ENCODE measurements at places on chromosomes 5 and 9.
A peak's percentile ranks its signal among the peaks of the same experiment; 100 is the strongest.

DNA sequence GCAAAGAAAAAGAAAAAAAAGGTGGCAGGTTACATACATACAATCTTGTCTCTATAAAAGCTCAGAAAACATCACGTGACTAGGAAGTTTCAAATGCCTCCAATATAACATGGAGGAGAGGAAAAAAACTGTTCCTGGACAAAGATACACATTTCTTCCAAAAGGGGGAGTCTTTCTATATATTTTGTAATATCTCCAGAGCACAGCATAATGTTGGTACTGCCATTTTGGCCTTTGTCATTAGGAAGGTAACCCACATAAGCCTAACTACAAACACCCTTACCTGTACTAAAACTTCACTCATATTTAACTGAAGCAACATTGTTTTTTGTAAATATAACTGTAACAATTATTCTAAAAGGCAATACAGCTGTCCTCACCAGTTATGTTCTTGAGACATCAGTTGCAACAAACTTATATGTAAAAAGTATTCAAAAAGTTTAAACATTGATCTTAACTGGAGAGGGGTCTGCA is 1.2 kb upstream of the BTF3 start:
- DNase-seq = peak; percentile 47

DNA sequence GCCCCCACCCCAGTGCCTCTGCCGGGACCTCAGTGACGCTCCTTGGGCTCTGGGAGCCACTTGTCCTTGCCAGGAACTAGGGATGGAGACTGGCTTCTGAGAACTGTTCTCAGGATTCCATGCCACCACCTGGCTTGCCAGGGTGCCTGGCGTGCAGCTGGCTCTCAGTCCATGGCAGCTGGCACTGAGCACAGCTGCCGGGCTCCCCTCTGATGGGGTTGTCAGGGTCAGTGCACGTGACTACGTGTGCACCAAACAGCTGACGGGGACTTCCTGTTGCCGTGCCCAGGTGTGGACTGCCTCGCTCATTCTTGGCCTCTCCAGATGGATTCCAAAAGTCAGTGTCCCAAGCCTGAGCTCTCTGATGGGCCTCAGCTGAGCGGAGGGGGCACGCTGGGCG is 9.4 kb downstream of the KCNT1 start:
- no peak for DNase-seq

DNA sequence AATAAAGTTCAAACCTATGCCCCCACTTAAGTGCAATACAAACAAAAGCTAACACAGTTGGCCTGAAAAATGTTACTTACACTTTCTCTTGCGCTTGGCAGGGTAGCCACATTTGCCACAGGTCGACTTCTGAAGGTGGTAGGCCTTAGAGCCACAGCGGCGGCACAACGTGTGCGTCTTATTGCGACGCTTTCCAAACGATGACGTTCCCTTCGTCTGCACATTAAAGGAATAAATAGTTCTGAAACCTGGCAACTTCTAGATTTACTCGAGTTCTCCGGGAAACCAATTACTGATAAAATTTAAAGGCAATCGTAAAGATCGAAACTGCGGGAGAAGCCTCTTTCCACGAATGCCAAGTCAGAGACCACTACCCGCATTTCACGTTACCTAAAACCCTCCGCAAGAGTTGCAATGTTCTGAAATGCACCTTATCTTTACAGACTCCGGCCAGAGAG is 602 bp downstream of the RPL37 start:
- DNase-seq = no peak

DNA sequence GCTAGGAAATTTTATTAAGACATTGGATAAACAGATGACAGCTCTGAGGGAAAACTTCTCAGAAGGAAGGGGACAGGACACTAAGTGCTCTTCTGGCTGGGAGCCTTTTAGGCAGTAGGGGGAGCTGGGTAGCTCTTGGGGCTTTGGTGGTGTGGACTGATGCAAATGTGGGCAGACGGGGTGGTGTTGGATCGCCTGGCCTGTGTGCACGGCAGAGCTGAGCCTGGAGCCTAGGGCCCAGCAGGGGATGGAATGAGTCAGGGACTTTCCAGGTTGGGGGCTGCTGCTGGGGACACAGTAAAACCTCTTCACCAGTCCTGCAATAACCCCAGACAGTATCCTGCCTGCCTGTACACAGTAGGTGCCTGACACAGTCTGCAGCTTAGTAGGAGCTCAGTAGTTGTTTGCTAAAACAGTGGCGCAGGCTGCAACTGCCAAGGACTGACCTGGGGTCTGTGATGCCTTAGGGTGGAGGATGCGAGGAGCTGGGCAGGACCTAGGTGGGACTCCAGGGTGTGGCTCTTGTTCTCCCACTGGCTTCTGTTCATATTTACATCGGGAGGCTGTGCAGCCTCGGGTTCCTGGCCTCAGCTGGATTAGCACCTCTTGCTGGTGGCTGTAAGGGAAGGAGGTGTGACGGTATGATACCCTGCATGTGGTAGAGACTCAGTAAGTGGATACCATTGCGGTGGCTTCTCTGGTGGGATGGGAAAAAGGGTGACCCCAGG is 83.8 kb downstream of the DAB2IP start:
- DNase-seq = no peak

DNA sequence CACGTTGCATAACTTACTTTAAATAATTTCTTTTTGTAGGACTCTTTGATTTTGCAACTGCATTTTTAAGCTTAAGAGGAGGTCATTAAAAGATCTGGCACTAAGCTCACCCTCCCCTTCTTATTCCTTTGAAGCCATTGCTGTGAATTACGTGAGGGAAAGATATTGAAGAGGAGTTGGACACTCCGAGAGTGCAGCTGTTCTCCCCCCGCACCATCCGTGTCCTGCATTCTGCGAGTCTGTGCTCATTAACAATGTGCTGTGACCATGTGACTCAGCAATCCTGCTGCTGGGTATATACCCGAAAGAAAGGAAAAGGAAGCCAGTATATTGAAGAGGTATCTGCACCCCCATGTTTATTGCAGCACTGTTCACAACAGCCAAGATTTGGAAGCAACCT is 40.0 kb downstream of the NXNL2 start:
- DNase-seq = no peak

GRCh38 chr9:92185096-92185495 is 69.9 kb upstream of the SPTLC1 start:
- DNase-seq = no peak

DNA sequence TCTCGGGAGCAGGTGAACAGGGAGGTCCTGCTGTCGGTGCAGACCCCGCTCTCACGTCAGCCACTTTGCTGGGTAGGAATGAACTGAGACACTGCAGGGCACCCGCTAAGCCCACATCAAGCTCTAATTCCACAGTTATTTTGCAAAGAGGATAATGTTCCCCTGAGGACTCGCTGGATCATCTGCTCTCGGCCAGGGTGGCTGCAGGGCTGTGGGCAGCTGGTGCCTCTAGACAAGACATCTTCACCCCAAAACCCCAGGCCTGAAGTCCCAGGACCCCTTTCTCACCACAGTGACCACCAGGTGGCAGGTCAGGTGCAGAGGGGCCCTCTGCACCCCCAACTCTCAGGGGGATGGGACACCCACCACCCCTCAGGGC is 135.1 kb upstream of the PPP1R26 start:
- DNase-seq = no peak

DNA sequence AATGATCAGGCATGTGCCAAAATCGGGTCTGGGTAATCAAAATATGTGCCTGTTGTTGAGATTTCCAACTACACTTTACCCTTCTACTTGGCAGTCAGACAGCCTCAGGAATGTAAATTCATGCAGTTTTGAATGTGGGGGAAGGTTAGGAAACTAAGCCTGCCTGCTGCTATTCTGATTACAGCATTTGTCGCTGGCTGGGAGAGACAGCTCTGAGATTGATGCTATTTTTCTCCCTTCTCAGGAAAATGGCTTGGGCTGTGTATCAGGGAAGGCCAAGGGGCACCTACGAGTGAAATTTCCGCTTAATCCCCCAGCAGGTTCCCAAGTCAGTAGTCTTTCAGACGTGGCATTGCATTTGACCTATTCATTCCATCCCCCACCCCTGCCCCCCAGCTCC is 3.6 kb upstream of the RGS7BP start:
- no peak for DNase-seq

DNA sequence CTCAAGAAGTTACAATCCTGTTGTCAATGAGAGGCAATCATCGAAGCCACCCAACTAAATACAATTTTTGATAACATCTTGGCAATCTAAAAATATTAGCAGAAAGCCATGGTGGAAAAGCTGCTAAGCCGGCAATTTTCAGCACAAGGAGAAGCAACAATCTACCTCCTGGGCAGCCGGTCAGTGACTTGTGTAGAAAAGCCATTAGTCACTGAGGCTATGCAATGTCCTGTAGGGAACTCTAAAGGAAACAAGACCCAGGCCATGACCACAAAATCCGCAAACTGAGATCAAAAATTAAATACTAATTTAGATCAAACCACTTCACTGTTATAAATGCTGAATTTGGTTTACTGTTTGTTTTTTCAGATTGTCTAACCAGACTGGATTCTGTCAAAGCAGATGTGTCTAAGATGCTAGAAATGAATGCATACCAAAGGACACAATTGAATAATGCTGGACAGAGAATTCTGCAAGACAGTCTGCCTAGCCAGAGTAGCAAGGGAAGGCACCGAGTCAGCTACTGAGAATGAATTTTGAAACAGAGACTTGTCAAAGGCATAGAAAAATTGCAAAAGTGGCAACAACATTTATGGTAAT is 384.8 kb downstream of the PRELID2 start:
- DNase-seq = no peak

GRCh38 chr5:9401786-9402472 is 143.9 kb downstream of the SEMA5A start:
- no peak for DNase-seq

DNA sequence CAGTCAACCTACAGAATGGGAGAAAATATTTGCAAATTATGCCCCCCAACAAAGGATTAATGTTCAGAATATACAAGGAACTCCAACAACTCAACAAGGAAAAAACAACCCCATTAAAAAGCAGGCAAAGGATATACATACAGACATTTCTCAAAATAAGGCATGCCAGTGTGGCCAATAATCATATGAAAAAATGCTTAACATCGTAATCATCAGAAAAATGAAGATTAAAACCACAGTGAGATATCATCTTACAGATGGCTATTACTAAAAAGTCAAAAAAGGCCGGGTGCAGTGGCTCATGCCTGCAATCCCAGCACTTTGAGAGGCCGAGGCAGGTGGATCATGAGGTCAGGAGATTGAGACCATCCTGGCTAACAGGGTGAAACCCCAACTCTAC is 103.2 kb downstream of the KLHL3 start:
- no peak for DNase-seq

GRCh38 chr9:89345476-89345875 is 27.2 kb downstream of the SECISBP2 start:
- no peak for DNase-seq

DNA sequence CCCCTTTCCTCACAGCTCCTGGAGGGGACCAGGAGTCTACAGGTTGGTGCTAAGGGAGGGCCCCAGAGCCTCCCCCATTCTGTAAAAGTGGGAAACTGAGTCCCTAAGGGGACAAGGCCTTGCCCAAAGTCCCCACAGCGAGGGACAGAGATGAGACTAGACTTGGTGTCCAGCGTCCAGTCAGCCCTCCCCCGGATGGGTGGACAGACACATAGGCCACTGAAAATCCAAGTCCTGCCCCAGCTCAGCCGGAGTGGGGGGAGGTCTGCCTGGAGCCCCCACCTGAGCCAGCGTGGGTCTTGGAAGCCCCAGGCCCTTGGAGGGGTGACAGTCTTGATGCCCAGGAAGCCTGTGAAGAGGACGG is 5.2 kb downstream of the BARHL1 start:
- no peak for DNase-seq

- no peak for DNase-seq
Measured at GRCh38 chr5:102762095-102762534, 7.0 kb downstream of the PAM start.

DNA sequence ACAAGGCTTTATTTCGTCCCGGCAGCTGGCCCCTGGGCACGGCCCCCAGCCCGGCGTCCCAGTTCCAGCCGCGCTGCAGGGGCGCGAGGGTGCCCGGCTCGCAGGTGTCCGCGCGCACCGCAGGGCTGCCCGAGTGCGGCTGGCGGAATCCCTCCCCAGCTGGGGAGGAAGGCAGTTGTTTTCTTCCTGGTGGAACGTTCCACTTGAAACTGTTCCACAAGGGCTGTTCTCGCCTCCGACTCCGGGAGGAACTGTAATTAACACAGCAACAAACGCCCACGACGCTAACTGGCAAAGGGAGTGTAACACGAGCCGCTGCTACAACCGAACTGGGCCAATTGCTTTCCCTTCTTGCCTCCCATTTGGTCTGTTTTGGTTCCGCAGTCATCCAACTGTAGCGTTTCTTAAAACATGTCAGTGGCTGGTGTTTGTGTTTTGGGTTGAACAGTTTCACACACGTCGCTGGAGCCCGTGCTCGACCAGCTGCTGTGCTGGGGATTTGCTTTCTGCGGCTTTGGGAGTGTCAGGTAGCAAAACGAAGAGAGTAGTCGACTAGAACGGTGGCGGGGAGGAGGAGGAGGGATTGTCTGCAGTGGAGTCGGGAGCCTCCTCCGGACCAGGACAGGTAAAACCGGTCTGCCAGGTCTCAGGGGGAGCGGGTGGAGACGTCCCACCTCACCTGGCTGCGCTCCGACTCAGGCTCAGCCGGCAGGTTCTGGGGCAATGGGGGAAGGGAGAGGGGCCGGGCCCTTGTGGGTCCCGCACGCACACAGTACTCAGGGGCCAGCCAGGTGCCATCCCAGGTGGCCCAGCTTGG is 131.6 kb upstream of the NIPBL start:
- DNase-seq = peak; percentile 30

DNA sequence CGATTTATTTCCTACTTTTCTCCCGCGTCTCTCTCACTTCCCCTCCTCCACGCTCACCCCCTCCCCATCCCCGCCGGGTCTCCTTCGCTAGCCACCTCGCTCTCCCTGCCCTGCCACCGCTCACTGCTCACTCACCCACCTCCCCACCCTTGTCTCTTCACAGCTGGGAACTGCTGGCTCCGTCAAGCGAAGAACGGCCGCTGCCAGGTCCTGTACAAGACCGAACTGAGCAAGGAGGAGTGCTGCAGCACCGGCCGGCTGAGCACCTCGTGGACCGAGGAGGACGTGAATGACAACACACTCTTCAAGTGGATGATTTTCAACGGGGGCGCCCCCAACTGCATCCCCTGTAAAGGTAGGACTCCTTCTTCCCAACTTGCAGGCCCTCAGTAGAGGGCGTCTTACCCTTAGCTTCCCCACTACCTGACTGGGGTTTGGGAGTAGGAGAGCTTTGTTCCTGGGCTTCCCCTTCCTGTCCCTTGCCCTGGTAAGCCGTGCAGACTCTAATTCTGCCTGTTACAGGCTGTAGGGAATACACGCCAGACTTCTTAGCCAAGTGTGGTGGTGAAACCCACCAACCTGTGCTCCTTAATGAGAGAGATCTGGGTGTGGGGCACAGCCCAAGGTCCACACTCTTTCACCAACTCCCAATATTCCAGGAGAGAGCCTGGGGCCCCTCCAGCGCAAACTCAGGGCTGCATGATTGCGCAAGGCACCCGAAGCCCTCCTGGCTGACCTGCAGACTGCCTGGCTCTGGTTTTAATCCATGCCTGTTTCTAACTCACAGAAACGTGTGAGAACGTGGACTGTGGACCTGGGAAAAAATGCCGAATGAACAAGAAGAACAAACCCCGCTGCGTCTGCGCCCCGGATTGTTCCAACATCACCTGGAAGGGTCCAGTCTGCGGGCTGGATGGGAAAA is 2.5 kb downstream of the FST start:
- no peak for DNase-seq
